ENCODE measurements at places on chromosomes 5 and 9.
A peak's percentile ranks its signal among the peaks of the same experiment; 100 is the strongest.

GRCh38 chr5:142748568-142749249 lies 21.5 kb upstream of the ARHGAP26 start:
- DNase-seq, result no peak

DNA sequence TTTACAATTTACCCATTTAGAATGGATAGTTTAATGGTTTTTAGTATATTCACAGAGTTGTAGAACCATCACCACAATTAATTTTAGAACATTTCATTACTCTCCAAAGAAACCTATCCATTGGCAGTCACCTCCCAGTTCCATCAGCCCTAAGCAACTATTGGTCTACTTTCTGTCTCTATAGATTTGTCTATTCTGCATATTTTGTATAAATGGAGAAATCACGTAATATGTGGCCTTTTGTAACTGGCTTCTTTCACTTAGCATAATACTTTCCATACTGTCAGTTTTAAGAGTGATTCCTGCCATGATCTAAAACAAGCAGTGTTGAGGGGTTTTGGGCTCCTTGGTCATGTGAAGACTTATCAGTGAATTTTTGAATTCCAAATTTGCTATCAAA lies 12.7 kb downstream of the OCLN start:
- DNase-seq, result no peak

DNA sequence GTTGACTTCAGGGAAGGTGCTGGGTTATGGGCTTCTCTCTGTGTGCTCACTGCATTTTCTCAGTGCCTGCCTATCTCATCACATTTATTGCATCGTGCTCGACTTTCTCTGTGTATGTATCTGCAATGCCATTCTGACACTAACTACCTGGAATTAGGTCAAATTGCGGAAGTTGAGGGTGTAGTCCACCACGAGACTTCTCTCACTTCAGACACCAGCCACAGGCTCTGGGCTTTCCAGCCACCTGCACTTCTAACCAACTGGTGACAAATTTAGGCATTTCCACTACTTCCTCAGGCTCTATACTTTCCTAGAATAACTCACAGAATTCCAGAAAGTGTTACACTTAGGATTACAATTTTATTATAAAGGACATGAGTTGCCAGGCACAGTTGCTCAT lies 188.6 kb upstream of the ZNF608 start:
- DNase-seq, result no peak

- DNase-seq, result no peak
Measured at GRCh38 chr5:168978015-168978414, 322.9 kb downstream of the SLIT3 start.

DNA sequence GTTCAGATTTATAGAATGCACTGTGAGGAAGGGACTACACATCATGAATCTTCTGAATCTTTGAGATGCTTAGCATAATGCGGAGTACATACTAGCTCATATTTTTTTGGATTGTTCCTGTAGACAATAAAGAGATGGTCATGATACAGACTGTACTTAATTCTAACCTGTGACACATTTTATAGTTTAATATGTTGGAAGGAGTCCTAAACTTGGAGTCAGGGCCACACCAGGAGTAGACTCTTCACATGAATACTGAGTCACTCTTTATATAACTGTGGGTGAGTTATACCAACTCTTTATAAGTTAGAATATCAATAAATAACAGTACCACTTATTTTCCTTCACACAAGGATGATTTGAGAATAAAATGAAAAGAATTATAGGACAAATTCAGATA lies 16.9 kb downstream of the C9orf85 start:
- DNase-seq, result no peak

DNA sequence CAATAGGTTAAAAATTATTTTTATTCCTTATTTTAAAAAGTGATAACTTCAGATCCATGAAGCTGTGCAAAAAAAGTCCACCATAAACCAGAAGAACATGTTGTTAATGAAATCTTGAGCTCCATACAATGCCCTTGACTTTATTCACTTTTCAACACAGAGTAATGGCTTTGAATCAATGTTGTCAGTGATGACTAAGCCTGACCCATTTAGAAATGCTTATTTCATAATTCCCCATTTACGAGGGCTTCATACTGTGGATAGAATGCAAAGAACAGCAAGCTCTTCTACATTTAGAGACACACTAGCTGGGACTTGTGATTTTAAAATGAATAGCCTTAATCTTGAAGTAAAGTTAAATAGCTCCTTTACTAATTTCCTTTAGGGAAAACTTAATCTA lies 25.7 kb upstream of the IL9 start:
- no peak for DNase-seq

GRCh38 chr5:132831095-132831860 lies 831 bp upstream of the SHROOM1 start:
- no peak for DNase-seq

DNA sequence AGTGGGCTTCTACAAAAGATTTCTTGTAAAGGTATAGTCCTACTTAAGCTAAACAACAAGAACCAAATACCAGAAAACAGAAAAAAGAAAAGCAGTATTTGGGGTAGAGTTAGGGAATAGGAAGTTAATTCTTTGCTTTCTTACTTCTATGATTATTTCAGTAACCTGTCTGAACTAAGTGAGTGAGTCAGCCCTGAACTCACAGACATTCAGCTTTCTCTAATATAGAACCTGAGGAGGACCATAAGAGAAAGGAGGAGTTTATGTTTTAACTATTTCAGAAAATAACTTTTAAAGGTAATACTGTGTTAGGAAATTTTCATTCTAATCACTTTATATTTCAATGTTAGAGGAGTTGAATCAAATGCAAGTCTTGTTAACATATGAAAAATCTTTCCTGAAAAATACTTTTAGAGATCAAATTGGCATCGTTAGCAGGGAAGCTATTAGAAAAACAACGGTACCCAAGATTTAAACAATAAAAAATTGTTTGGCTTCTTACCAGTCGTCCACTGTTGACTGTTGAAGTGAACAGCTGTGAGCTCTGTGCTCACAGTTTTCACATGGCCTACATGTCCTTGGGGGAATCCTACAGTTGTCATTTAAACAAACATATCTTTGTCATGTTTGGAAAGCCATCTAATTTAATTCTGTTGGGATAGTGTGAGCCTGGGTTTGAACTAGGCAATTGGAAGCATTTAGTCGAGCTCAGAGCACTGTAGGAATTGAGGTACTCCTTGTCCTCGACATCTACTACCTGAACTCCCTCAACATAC lies 19.9 kb upstream of the ZFAND5 start:
- no peak for DNase-seq

DNA sequence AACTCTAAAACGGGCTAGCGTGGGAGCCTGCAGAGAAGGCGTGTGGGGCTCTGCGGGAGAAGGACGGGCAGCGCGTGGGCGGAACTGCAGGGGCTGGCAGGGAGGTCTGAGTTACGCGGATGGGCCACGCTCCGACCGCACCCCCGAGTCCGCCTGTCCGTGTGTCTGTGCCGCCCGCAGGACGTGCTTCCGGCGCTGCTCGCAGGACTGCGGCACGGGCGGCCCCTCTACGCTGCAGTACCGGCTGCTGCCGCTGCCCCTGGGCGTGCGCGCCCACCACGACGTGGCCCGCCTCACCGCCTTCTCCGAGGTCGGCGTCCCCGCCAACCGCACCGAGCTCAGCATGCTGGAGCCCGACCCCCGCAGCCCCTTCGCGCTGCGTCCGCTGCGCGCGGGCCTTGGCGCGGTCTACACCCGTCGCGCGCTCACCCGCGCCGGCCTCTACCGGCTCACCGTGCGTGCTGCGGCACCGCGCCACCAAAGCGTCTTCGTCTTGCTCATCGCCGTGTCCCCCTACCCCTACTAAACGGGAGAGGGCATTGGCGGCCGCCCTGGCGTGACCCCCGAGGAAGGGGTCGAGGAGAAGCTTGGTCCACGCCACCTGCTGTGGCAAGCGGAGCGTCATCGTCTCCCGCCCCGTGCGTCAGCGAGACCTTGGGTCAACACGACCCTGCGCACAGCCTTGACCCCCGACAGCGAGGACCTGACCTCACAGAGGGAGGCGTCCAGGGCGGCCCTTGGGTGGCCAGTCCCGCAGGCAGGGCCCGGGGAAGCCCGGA lies 11.4 kb upstream of the ASS1 start:
- DNase-seq, result peak; percentile 78

- DNase-seq, result no peak
Measured at GRCh38 chr5:119468286-119468685, 16.0 kb downstream of the HSD17B4 start.

DNA sequence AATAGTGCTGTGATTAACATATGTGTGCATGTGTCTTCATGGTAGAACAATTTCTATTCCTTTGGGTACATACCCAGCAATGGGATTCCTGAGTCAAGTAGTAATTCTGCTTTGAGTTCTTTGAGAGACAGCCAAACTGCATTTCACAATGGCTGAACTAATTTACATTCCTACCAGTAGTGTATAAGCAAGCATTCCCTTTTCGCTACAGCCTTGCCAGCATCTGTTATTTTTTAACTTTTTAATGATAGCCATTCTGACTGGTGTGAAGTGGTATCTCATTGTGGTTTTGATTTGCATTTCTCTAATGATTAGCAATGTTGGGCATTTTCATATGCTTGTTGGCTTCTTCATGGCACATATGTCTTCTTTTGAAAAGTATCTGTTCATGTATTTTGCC lies 308.5 kb downstream of the ARRDC3 start:
- DNase-seq, result no peak
